Amniotic epithelial cell (primary cell): ENCODE measurements at places on chromosomes 12 and 14.

DNA sequence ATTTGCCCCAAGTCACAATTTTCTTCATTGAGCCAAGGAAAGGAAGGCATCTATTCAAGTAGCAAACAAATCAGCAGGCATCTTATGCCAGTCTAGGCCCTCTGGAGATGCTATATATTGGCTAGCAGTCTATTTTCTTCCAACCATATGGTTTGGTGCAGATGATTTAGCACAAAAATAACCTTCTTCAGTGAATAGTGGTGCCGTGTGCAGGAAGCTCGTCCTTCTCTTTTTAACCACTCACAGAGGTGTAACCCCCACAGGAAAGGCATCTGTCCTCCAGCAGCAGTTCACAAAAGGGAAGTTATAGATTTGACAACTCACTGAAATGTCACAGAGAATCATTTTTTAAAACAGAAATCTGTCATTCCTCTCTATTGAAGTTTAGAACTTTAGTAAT is 445.7 kb upstream of the SYT1 start:
- no peak for DNase-seq

- DNase-seq = peak; percentile 65
These were observed 456.2 kb downstream of the FOXG1 start for GRCh38 chr14:29222671-29223268.

DNA sequence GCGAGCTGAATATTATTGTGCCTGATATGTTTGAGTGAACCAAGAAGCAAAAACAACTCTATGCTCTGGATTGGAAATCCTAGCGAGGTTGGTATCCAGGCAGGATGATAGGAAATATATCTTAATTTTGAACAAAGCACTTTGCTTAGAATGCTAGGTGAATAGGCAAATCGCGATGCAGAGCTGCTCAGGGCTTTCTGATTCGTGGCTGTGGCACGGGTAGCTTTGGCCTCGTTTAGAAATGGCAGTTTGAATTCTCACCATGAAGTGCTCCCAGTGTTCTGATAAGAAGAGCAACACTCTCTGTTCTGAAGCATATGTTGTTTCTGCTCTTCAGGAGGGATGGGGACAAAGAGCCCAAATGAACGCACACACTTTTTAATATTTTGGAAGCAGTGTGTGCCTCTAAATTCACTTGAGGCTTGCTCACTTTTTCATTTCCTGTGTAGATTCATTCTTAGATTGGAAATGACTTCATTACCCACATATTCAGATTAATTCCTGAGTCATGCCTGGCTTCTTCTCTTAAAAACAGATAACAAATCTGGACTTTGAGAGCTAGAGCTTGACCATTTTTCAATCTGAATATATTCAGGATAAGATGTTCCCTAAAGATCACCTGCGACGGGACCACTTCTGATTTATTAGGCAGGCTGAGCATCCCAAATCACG is 200.9 kb downstream of the RPAP3 start:
- peak; percentile 82 for DNase-seq

GRCh38 chr14:22689199-22689598 is 45.0 kb upstream of the OR6J1 start:
- peak; percentile 93 for DNase-seq

DNA sequence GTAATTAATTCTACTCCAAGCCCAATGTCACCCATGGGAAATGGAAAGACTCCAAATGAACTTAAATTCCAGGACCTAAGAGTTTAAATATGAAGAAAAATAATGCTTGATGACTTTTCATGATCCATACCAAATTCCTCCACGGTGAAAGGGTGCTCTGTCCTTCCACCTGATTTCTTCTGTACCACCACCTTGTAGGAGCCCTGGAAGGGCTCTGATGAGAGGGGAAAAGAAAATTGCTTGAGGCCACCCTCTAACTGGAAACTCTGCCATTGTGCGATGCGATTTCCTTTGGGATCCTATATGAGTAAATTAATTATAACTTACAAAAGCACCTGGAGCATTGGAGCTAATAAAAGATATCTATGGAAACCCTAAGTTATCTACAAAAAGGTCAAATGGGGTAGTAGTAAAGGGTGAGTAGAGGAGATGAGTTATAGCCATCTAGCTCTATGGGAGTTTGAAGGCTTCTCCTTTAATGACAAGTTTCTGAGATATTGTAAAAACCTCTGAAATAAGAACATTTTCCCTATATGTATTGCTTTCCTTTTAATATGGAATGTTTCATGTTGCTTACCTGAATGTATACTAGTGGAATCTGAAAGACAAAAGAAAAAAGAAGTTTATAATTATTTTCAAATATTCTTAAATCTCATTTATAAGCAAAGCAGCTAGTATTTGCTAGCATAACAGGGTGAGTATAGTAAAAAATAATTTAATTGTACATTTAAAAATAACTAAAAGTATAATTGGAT is 5.8 kb downstream of the A2M start:
- no peak for DNase-seq

GRCh38 chr12:104602896-104603295 is 146.1 kb downstream of the CHST11 start:
- DNase-seq = no peak

GRCh38 chr14:75315144-75315543 is 36.5 kb downstream of the FOS start:
- DNase-seq = peak; percentile 52

DNA sequence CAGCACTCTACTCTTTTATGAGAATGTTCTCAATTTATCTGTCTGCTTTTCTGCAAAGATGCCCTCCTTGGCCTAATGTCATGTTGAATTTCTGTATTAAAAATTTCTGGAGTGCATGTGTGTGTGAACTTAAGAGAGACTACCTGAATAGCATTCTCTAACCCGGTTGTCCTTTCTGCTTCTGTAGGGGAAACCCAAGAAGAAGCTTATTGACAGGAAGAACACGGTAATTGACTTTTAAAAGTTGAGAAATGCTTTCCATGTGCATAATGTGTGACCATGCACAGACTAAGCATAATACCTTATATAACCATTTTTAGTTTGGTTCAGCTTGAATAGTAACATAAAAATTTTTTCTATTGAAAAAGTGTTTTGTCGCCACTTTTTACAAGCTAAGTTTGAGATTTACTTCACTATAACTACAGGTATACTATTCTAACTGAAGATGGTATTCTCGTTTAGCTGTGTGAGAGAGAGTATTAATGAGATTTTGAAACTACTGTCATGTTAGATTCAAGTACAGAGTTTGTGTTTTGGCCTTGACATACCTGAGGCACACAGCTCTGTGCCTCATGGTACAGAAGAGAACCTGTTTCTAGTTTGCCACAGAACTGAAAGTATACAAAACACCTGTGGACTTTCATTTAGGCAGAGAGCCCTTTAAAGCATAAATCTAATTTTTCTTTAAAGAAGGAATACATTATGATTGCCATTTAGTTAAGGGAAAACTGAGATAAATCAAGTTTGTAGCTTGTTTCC is 96.8 kb downstream of the TTLL5 start:
- no peak for DNase-seq

GRCh38 chr12:11991604-11992003 is 79.1 kb upstream of the BCL2L14 start:
- peak; percentile 17 for DNase-seq

DNA sequence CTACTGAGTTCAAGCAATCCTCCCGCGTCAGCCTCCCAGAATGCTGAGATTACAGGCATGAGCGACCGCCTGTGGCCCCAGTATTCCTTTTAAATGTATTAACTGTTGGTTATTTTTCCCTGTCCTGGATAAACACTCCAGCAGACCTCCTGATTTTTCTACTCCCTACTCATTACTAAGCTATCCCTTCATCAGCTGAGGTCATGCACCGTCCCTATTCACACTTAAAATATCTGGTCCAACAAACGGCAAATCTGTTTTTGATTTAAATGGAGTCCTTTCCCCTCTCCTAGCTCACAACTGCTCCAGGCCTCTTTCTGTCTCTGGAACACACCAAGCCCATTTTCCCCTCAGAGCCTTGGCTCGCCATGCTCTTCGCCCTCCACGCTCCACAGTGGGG is 1003.3 kb upstream of the TMEM132C start:
- no peak for DNase-seq
